EL (cell line): ENCODE measurements at places on chromosomes 13 and 19.

DNA sequence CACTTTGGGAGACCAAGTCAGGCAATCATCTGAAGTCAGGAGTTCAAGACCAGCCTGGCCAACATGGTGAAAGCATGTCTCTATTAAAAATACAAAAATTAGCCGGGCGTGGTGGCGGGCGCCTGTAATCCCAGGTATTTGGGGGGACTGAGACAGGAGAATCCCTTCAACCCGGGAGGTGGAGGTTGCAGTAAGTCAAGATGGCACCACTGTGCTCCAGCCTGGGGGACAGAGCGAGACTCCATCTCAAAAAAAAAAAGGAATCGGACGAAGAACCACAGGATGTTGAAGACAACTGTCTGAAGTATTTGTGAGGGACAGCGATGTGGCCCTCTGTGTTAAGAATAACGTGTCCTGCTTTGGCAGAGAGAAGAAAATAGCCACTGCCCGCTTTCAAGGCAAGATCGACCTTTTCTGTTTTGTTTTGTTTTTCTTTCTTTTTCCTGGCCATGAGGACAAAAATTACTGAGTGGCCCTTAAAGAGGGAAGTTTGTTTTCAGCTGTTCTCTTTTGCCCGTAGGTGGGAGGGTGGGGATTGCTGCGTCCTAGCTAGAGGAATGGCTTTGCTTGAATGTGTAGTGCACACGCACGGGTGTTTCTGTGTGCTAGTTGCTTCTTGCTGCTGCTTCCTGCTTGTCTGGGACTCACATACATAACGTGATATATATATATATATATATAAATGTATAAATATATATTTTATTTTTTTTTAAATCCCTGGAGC lies 6.2 kb upstream of the PRKCG start:
- no peak for DNase-seq

DNA sequence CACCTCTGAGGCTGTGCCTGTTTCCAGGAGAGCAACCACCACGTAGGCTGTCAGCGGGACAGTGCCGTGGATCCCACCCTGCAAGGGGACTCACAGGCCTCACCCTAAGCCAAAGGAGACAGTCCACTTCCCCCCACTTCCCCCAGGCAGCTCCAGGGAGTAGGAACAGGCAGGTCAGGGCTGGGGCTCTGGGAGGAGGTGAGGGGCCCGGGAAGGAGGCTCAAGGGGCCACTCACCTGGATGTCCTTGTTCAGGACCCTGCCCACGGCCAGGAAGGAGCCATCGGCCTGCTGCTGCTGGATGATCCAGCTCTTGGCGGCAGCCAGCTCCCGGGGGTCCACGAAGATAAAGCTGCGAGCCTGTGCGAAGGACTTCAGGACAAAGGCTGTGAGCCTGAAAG lies 25.6 kb downstream of the F2RL3 start:
- no peak for DNase-seq

GRCh38 chr19:19321141-19321577 lies 530 bp downstream of the MAU2 start:
- DNase-seq, result no peak

GRCh38 chr19:42086188-42086736 lies 10.3 kb downstream of the ZNF574 start:
- DNase-seq, result no peak

- no peak for DNase-seq
These were observed 229.1 kb downstream of the KCNRG start for GRCh38 chr13:50244355-50244712.
